ENCODE measurements at places on chromosomes 12 and 14.

DNA sequence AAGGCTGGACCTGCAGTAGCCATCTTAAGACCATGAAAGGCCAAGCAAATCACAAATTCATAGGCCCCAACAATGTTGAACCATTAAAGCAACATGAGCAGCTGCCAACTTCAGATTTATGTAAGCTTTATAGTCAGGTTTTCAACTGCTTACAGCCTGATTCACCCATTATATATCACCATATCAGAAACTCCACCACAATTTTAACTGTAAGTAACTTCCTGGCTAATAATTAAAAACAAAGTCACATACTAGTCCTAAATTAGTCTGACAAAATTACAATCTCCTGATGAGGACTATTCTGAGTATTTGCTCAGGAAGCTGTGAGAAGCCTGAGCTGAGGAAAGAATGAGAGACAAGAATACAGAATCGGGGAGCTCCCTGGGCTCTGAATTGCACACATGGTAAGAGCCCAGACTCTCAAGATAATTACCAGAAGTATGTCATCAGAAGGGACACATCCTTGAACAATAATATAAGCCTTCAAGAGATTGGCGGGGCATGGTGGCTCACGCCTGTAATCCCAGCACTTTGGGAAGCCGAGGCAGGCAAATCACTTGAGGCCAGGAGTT lies 55.1 kb downstream of the NUMB start:
- no peak for DNase-seq

- DNase-seq: no peak
Measured at GRCh38 chr12:88628856-88629509, 48.7 kb upstream of the KITLG start.

DNA sequence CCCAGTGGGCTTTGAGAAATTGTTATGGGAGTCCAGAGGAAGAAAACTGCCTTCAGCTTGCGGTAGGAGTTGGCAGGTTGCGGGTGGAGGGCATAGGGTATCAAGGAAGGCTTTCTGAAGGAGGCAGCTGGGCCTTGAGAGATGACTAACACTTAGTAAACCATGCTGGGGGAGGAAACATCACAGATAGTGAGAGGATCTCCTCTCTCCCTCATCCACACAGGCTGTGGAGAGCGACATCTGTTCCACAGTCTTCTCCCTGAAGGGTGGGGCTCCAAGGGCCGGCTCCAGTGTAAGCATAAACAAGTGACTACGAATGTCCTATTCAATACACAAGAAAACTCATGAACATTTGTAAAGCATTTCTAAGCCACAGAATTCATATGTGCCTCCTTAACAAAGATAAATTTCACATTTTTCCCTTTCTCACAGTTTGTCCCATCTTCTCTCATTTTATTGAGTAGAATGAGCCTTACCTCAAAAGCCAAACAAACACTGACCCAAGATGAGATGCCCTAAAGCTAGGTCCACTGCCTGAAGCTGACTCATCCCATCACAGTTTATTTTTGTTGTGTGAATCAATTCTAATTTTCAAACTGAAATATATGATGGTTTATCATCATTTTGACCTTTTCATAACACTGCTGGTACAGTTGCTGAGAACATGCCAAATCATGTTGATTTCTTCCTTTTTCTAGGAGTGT lies 227.9 kb downstream of the SLC25A21 start:
- peak; percentile 2 for DNase-seq

DNA sequence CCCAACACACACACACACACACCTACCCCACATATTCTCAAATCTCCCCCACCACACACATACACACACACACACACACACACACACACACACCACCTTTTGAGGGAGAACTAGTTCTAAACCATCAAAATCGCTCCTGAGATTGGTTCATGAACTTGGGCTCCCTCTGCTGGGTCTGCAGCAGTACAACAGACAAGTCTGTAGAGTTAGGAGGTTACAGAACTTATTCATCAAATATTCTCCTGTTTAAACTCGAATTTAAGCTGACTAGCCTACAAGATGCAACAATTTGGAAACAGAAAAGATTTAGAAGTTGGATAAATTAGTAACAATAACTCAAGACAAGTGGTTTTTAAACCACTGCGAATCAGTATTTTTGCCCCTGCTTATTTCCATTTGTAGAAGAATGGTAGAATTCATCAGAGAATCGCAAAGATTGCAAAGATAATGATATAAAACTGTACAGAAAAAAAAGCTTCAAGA lies 136.4 kb upstream of the USP15 start:
- peak; percentile 87 for DNase-seq

DNA sequence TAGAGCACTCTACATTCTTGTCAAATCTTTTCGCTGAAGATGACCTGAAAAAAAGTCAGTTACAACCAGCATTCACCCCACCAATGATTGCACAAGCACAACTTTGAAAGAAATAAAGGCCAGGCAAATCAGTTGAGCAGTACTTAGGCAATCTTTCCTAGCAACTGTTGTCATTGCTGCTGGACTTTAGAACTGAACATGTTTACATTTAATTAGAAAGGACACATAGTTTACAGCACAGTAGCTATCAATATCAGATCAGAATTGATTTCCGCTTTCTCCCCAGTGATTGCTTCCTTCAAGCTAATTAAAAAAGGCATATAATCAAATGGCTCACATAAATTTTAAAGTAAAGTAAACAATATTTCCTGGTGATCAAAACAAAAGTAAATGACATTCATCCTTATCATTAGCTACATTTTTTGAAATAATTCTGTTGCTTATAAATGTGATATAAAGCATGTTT lies 128.4 kb downstream of the FOXA1 start:
- DNase-seq: peak; percentile 10

DNA sequence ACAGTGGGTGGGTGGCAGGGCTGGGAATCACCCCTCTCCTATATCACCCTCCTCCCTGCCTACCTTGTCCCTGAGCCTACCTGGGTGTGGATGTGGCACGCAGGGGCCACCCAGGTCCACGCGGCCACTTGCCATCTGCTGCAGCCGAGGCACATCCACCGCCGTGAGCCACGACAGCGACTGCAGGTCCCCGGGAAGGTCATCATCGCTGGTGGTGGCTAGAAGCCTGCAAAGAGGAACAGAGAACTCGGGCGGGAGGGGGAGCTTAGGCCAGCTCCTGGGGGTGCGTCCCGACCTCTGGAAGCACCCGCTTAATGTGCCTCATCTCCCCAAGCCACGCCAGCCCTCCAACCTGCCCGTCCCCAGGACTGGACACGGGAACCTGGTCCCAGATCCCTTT lies 19.0 kb downstream of the FOXN4 start:
- DNase-seq: no peak

DNA sequence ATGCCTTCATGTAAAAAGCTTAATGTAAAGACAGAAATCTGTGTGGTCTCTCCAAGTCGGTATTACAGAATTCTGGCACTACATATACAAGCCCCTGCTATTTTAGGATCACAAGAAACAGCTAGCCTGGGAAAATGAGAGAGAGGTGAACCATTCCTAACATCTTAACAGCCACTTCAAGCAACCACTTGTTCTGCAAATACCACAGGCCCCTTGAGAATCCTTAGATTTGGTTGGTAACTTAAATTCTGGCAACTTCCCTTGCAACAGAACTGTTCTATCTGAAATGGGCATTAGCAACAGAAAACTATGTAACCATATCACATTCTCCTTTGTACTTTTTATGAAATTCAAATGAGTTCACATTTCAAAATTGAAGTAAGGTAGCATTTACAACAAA lies 68.5 kb downstream of the SPPL3 start:
- DNase-seq: peak; percentile 11

- no peak for DNase-seq
Measured at GRCh38 chr12:106341086-106341877, 16.3 kb upstream of the POLR3B start.

DNA sequence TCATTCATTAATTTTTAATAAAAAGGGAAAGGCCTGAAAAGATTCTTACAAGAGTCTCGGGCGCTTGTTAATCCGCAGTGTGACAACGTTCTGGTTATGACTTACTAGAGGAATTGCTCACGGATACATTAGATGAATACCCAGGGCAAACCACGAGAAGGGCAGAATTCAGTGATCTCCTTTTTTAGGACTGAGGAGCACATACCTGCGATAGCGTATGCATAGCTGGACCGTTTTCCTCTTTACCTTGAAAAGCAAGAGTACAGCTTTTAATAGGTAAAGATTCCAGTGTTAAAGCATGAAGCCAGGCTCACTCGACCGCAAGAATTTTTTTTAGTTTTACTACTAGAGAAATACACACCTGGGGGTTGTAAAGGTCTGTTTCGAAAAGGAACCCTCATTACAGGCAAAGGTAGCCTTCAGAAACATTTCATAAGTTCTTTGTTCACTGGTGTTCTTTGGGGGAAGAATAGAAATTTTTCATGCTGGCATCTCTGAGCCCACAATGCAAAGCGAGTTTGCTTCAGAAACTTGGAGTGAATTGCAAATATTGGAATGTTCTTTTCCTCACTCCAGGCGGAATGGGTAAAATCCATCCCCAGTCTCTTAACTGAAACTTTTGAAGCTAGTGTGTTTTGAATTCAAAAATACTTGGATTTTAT lies 953 bp downstream of the MAPK1IP1L start:
- DNase-seq: peak; percentile 37

- no peak for DNase-seq
Measured at GRCh38 chr12:40248585-40249297, 23.9 kb downstream of the LRRK2 start.

- DNase-seq: no peak
Measured at GRCh38 chr14:96795109-96795828, 1.9 kb upstream of the VRK1 start.

All from DMS53 (cell line).